ENCODE measurements at places on chromosomes 1 and 21. TPM values are rescaled to one million over a fixed set of nuclear protein-coding genes. Genes with fewer than 3 reads are reported as not detected.

The FMO3 gene
- total RNA-seq, result 0.86 TPM

The SMG5 gene
- 107 TPM for total RNA-seq

The CRP gene
- 46.3 TPM for total RNA-seq

The OR6K3 gene
- total RNA-seq, result not detected

The CTSE gene
- total RNA-seq, result 105 TPM

DNA sequence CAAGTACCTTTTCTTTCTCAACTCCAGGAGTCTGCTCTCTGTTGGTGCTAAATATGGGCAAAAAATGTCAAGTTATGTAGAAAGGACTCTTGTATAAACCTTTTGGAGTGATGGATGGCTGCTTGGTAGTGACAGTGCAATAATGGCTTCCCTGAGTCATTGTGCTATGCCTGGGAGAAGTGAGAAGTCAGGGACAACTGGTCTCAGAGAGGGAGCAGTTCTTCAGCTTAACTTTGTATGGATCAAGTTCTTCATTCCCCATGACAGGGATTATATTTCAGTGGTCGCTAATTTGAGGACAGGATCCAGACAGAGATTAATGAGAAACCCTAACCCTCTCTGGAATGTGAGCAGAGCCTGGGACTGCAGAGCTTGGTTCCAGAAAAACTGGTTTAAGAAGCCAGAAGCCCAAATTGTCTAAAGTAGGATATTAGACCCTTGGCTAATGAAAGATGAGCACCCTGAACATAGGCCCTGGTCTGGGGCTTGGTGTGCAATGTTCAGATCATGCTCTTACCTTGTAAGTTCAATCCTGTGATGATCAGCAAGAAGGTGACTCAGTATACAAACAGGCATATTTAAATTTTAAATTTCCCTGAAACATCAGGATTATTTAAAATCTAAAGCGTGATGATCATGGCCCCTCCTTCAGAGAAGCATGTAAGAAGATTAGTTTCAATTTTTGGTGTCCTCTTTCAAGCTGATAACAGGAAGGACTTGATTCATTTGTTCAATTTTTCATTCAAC is 50.9 kb downstream of the NTMT2 start:
- no peak for DNase-seq
